Lung (tissue), 17 donors: ENCODE measurements at places on chromosomes 1 and 21. TPM values are rescaled to one million over a fixed set of nuclear protein-coding genes. Genes with fewer than 3 reads are reported as not detected.

- DNase-seq = no peak
Observed at GRCh38 chr1:205002705-205003104, 40.3 kb upstream of the CNTN2 start.

DNA sequence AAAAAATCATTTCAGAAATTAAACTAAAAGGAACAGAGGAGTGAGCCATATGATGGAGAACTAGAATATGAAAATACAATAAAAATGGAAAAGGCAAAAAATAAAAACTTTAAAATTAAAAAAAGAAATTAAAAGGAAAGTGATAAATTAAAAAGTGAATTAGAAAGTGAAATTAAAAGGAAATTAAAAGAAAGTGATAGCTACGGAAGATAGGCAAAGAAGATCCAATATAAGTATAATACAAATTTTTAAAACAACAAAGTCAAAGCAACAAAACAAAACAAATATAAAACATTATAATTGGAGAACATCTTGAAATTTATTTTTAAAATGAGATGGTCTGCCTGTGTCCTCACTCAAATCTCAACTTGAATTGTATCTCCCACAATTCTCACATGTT, 165.8 kb downstream of the GPATCH2 start:
- no peak for DNase-seq

- peak; percentile 15 for DNase-seq
Observed at GRCh38 chr1:143720087-143721023, 251.4 kb downstream of the FAM72C start.

The AGBL4 gene
- 7.5 TPM for total RNA-seq

The C1QB gene
- 39.6 TPM for total RNA-seq

DNA sequence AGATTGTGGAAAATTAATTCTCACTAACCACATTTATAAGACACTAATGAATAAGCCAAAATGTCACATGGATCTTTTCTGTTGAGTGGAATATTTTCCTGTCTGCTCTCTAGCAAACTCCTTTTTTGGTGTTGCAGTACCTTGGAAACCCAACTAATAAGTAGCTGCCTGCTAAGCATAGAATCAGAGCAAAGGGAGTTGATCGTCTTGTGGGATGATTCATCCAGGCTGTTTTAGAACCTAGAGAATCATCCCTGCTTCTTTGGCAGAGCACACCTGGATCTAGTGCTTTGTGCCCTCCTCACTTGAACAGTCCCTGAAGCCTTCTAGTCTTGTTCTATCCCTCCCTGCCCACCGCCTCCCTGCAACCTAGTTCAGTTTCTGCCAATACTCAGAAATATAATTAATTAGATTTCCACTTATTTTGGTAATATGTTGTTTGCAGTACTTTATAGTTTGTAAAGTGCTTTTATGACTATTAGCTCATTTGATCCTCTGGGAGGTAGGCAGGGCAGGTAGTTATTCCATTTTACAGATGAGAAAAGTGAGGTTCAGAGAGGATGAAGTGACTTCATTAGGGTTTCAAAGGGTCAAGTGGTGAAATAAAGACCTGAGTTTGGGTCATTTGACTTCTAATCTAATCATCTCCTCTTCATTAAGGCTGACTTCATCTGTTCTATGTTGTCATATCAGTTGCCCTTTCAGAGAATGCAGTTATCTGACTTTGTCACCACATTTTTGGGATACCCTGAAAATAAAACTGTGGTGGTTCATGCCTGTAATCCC, 2.5 kb downstream of the AGO4 start:
- no peak for DNase-seq

- no peak for DNase-seq
Observed at GRCh38 chr21:36237441-36237840, 80.8 kb downstream of the DOP1B start.

The LCE1C gene
- not detected for total RNA-seq

The DNAH14 gene
- total RNA-seq = 61.3 TPM

GRCh38 chr1:152479792-152480595, 30.6 kb upstream of the LCE5A start:
- no peak for DNase-seq

DNA sequence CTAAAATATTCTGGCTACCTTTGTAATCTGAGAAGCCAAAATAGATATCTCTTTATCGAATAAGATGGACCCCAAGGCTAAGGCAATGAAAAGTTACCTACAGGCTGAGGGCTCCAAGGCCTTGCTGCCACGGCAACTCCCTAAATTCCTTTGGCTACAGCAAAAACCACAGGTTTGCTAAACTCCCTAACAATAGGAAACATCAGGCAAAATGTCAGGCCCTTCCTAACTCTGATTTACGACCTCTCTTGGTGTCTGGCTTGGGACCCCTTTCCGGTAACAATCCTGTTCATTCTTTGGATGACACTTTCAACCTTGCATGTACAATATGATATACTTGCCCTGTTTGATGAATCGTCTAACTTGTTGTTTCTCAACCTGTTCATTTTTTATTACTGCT, 11.3 kb upstream of the OR2T8 start:
- DNase-seq = no peak

DNA sequence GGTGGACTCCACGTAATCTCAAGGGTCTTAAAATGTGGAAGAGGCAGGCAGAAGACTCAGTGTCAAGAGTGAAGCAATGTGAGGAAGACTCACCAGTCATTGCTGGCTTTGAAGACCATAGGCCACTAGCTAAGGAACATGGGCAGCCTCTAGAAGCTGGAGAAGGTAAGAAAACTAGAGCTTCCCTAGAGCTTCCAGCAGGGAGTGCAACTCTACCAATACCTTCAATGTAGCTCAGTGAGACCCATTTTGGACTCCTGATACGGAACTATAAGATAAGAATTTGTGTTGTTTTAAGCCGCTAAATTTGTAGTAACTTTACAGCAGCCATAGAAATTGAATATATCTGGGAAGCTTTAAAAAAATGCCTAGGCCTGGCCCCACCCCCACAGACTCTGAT, 18.9 kb downstream of the METTL13 start:
- DNase-seq = no peak

DNA sequence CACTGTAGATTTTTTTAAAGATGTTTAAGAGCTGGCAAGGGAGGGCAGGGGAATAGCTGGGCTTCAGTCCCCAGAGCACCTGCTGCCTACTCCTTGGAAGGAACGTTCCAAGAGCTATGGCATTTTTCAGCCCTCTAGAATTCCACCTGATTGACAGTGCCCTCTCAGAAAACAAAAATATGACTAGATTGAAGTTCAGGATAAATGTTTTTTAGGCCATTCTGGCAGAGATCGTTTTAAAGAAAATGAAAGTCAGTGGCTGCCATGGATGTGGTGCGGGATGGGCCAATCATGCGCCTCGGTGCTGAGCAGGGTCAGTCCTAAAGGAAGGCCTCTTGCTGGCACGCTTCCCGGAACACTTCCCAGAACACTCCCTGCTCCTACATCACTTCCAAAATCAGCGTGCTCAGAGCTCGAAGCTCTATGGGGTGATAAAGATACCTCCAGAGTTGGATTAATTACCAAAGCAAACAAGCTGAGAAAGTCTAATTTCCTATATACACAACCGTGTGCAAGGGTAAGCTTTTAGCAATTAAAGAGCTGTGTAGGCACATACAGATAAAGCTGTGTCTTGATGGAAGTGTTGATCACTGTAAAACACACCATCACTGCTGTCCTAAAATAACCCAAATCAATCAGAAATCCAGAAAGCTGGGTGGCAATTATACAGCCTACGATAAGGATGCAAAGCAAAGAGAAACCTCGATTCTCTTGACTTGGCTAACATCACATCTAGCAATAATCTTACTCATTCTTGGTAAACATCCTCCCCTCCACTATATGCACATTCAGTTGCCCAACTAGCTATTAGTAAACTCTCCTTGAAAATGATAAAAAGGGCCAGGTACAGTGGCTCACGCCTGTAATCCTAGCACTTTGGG, 34.6 kb downstream of the TGFBR3 start:
- peak; percentile 94 for DNase-seq

The LEPR gene
- 13.7 TPM for total RNA-seq

DNA sequence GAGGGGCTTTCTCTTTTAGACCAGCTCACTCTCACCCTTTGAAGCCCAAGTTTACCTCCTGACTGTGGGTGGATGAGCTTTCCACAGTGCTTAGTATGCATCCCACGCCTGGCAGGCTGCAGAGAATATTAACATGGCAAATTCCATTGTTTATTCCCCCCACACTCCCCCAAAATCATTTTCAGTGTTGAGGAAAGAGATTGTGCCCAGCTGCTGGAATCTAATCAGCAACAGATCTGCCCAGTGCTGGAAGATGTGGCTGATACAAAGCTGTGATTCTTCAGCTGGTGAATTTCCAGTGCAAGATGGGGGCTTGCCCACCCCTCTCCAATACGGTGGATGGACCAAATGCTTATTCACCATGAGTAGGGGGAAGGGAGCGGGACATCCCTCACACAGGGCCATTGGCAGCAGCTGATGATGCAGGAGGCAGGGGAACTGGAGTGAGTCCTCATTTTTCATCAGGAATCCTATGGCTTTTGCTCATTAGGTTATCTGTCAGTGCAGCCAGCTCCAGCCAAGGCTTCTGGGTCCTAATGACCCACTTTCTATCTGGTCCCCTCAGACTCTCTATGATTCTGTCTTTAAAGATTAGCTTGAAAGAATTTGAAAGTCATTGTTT, 39.7 kb upstream of the KCNA3 start:
- DNase-seq = no peak
